Mesenteric fat pad (tissue), 1 donor: ENCODE measurements at places on chromosomes 1 and 21. TPM values are rescaled to one million over a fixed set of nuclear protein-coding genes. Genes with fewer than 3 reads are reported as not detected.

DNA sequence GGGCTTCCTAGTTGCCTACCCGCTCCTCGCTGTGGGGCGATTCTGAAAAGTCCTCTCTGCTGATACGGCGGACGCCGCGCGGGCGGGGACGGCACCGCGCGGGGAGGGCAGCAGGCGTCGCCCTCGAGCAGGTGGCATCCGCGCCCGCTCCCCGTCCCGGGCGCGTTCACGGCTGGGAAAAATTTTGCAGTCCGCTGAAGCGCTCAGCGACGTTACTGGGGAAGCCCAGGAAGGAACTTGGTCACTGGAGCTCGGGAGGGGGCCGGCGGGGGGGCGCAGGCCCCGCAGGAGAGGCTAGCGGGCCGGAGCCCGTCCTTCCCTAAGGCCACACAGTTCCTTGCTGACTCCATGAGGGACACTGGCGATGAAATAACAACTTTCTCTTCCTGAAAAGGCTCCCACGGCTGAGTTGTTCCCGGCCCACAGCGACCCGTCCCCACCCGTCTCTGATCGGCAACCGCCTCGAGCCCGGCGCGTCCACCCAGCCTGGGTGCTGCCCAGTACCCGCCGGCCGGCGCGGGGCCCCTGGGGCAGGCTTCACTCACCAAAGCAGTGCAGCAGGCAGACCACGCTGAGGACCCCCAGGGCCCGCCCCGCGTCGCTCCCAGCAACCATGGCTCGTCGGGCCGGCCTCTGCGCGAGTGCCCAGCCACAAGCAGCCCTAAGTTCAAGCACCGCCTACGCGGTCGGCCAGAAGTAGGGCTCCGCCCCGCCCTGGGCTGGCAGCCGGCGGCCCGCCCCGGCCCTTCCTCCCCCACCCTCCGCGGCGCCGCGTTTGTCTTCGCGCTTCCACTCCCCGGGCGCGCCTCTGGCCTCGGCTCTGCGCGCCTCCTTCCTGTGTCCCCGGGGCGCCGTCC lies at the start of gene CD58:
TSS of gene CD58 (minus strand) at position 669 of the 857 bp plus-strand sequence. CDS start at position 615, 54 bp downstream.
- peak; percentile 98 for DNase-seq

SELP gene
- 13.4 TPM for total RNA-seq

KCNK1 gene
- 2.2 TPM for total RNA-seq

KRTAP11-1 gene
- total RNA-seq, result not detected

GRCh38 chr1:38092256-38092655 lies 45.7 kb upstream of the POU3F1 start:
- DNase-seq, result no peak

GRCh38 chr1:48263041-48263440 lies 40.5 kb downstream of the SLC5A9 start:
- DNase-seq, result no peak

GRCh38 chr1:89980605-89981004 lies 14.3 kb upstream of the ZNF326 start:
- DNase-seq, result no peak

GRCh38 chr1:94677714-94678113 lies 136.2 kb upstream of the F3 start:
- no peak for DNase-seq

TCHHL1 gene
- total RNA-seq, result 0.42 TPM

DNA sequence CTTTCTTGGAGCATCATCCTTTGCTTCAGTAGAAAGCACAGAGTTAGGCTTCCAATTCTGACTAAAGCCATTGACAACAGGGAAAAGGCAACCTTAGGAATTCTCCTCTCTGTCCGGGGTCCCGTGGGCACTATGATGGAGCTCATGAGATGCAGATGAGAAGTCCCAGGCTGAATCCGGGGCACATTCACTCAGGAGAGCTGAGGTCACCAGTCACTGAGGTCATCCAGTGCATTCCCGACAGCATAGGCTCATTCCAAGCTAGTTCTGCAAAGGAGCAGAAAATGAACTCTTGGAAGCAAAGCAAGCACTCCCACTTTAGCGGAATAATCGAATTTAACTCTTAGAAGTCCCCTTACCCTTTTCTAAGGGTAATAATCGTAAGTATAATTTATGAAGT lies 6.8 kb downstream of the CR1 start:
- no peak for DNase-seq

FAM151A gene
- 0.84 TPM for total RNA-seq

- no peak for DNase-seq
Observed at GRCh38 chr1:162663589-162664106, 31.4 kb downstream of the DDR2 start.

TMEM54 gene
- total RNA-seq, result 26.8 TPM

UBE4B gene
- 39.8 TPM for total RNA-seq

AIRE gene
- not detected for total RNA-seq

TACSTD2 gene
- total RNA-seq, result 1.7 TPM

DNA sequence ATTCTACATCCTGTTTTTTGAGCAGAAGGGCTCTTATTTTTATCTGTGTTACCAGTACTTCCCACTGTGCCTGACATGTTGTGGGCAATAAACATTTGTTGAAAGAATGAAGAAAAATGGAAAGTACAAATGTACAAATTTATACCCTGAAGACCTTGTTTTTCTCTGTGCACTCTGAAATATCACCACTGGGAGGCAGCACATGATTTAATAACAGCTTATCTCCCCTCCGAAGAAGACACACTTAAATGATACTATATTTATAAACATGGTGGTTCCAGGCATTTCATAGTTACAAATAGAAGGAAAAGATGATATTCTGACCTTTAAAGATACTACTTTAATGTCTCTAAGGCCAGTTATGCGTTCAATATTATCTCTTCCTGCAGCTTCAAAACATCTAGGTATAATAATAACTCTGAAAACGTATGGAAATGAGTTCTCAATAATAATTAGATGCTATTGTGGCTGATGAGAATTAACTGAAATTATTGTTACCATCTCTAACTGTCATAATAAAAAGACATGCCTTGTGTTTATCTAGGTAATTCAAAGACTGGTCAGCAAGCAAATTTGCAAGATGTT lies 12.8 kb downstream of the DYNLT5 start:
- no peak for DNase-seq

ICOSLG gene
- 6.0 TPM for total RNA-seq

GPR25 gene
- total RNA-seq, result not detected

GRCh38 chr1:30414086-30414850 lies 309.1 kb downstream of the MATN1 start:
- DNase-seq, result peak; percentile 59

GRCh38 chr1:39091845-39092645 lies 65.9 kb downstream of the NDUFS5 start:
- DNase-seq, result no peak

DNA sequence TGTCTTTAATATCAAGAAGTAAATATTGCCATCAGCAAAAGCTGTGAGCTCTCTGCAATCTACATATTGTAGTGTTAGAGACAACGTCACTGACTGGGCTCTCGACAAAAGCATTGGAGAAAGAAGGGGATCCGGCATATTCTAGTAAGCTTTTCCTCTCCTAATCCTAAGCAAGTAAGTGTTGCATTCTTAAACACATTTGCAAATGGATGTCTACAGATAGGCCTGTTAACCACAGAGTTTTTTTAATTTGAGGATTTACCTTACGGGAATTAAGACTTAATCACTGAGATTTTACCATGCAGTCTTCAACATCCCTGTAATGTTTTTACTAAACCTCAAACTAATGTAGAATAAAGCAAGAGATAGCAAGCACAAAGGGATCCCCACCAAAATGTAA lies 426.5 kb upstream of the CAMK1G start:
- no peak for DNase-seq

GRCh38 chr1:235843461-235843961 lies 23.2 kb downstream of the LYST start:
- DNase-seq, result no peak

GRCh38 chr21:45542667-45543370 lies 579 bp upstream of the SLC19A1 start:
- peak; percentile 90 for DNase-seq

MRAP gene
- total RNA-seq, result 149 TPM

ATP1A2 gene
- total RNA-seq, result 31.2 TPM

- peak; percentile 75 for DNase-seq
Observed at GRCh38 chr1:46341222-46342083, 846 bp downstream of the NSUN4 start.

DNA sequence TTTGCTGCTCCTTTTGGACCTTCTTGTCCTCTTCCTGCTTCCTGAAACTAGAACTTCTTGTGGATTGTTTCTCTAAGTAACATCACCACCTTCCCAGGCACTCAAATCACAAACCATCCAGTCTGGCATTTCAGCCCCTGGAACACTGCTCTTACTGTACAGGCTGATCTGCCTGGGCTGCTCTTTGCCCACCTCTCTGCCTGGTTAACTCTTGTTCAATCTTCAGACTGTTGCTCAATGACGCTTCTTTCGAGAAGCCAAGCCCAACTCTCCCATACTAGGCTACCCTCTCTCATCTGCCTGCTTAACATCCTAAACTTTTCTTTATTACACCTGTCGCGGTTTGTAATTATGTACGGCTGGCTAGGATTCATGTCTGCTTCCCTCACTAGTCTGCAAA lies 657 bp downstream of the DIO1 start:
- DNase-seq, result no peak

OR14K1 gene
- not detected for total RNA-seq

- DNase-seq, result no peak
Observed at GRCh38 chr1:86846164-86846647, 67.7 kb downstream of the SELENOF start.

- DNase-seq, result no peak
Observed at GRCh38 chr1:74324684-74325448, 89.7 kb downstream of the TNNI3K start.

- DNase-seq, result no peak
Observed at GRCh38 chr21:42733037-42733627, 79.7 kb downstream of the PDE9A start.

GRCh38 chr1:98276514-98276913 lies 355.7 kb upstream of the DPYD start:
- DNase-seq, result no peak

DNA sequence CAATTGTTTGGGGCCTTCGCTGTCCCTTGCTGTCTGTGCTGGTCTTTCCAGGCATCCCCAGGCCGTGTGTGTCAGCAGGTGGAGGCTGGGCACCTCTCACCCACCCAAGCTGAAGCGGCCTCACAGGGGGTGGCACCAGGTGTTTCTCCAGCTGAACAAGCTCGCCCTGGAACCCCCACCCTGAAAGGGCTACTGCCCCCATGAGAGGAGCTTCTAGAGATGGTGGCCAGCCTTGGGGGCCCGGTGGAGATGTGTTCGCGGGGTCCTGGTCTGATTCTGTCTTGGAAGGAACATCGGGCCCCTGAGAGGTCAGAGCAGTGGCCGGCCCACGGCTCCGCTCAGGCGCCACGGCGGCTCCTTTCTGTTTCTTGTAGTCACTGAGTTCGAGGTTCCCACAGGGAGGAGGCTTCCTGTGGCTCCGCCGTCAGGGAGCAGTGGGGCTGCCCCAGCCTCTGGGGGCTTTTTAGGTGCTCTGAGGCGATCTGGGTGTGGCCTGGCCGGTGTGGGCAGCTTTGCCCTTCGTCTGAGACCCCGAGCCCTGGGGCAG lies 46.9 kb downstream of the SKI start:
- DNase-seq, result no peak

ESRRG gene
- 1.9 TPM for total RNA-seq

DNA sequence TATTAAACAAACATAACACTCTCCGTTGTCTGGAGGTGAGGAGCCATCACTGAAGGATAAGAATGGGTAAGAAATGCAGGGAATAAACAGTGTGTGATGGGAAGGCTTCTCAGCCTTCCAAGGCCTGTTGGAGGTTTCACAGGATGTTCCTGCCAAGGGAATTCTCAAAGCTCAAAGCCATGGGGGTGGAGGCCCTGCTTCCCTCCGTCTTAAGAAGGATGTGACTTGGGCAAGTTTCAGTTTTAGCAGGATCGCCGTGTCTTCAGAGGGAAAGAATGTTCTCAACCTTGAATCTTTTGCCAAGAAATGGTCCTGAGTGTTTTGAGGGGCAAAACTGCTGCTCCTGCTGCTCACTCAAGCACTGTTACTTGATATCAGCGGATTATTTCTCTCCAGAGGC lies 41.7 kb upstream of the IL20 start:
- no peak for DNase-seq
